ENCODE measurements at places on chromosomes 1 and 21.

DNA sequence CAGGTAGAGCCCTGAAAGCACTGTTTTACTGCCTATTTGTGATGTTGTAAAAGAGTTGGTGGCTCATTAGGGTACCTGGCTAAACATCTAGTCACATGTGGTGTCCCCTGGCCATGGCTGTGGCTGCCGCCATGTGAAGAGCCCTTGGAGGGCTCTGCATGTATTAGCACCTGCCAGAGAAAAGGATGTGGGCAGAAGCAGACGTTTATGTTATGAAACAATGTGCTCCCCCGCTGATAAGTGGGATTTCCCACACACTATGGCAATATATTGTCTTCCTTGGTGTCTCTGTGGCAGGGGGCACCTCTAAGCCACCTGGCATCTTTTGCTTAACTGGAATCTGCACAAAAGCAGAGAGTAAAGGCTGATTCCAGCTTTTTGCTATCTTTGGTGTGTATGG is 9.6 kb downstream of the TENT5C start:
- no peak for DNase-seq

DNA sequence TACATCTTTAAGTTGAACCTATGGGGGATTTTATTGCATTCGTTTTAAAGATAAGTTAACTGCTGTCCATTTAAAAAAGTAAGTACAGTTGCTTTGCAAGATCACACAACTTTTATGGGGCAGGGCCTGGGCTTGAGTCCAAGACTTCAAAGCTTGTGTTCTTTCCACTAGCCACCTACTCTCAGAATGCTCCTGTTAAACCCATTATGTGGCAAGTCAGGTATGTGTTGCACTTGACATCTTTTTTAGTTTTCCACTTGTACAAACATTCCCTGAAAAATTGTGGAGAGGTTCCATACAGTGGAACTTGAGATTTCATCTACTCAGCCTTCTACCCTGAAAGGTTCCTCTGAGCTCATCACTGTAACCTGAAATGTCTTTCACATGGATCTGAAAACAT is 235.5 kb upstream of the SGIP1 start:
- DNase-seq: no peak

GRCh38 chr1:163395790-163396189 is 74.0 kb downstream of the NUF2 start:
- no peak for DNase-seq

DNA sequence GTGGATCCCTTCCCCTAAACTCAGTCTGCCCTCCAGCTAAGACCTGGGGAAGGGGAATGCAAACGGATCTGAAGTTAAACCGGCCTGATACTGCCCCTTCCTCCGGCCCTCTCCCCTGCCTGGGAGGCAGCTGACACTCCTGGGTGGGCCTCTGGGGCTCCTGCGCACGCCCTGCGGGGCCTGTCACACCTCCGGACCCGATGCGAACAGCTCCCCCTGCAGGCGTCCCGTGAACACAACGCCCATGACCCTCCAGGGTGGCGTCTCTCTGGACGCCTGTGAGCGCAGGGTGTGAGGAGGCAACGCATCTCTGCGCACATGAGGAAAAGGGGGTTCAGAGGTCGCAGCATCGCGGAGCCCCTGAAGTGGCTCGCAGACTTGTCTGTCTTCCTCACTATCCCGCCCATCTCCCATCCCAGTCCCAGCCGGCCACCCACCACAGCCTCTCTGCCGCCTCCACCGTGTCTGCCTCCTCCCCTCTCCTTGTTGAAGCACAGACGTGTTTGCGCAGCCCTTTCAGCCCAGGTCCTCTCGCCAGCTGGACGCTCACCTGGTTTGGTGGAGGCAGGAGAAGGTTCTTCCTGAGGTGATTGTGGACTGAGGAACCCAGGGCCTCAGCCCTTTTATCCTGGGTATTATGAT is 421 bp upstream of the LCE3A start:
- DNase-seq: no peak

DNA sequence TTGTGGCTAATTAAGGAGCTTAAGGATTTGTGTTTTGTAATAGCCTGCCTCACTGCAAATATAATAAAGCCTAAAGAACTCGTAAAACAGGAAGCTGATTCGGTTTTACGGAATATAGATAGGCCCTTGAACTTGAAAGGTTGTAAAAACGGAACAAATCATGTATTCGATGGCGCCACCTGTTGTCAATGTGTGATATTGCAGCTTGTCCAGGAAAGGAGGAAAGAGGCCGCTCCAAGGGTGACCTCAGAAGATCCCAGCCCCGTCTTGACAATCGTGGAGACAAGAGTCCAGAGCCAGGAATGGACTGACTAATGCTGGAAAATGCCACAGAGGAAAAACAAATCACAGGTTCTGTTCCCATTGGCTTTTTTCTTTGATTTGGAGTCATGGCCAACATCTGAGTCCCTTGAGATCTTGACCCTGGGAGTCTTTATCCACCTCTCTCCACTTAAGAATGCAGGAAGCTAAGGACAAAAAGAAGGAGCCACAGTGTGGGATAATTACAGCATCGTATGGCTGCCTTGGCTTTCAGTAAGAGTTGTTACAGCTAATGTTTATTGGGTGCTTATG is 7.0 kb upstream of the IGSF21 start:
- peak; percentile 61 for DNase-seq

DNA sequence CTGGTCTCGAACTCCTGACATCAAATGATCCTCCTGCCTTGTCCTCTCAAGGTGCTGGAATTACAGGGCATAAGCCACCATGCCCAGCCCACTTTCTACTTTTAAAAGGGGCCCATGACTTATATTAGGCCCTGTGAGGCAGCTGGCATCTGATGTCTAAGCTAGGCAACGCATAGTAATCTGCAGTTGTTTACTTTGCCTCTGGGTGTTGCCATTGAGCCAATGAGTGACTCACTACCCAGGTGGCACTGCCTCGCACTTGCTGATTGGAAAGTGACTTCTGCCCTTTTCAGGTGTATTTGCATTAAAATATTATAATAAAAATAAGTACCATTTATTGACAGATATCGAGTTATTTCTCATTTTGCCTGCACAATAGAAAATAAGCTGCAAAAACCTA is 84.9 kb downstream of the KIF14 start:
- peak; percentile 36 for DNase-seq

GRCh38 chr1:241590719-241591118 is 49.5 kb downstream of the CHML start:
- DNase-seq: no peak

- DNase-seq: no peak
Measured at GRCh38 chr21:45016031-45016405, 58.4 kb upstream of the ADARB1 start.

- peak; percentile 90 for DNase-seq
Measured at GRCh38 chr1:151972542-151973248, 21.0 kb downstream of the S100A10 start.

GRCh38 chr1:178643831-178644230 is 81.2 kb upstream of the RALGPS2 start:
- no peak for DNase-seq

DNA sequence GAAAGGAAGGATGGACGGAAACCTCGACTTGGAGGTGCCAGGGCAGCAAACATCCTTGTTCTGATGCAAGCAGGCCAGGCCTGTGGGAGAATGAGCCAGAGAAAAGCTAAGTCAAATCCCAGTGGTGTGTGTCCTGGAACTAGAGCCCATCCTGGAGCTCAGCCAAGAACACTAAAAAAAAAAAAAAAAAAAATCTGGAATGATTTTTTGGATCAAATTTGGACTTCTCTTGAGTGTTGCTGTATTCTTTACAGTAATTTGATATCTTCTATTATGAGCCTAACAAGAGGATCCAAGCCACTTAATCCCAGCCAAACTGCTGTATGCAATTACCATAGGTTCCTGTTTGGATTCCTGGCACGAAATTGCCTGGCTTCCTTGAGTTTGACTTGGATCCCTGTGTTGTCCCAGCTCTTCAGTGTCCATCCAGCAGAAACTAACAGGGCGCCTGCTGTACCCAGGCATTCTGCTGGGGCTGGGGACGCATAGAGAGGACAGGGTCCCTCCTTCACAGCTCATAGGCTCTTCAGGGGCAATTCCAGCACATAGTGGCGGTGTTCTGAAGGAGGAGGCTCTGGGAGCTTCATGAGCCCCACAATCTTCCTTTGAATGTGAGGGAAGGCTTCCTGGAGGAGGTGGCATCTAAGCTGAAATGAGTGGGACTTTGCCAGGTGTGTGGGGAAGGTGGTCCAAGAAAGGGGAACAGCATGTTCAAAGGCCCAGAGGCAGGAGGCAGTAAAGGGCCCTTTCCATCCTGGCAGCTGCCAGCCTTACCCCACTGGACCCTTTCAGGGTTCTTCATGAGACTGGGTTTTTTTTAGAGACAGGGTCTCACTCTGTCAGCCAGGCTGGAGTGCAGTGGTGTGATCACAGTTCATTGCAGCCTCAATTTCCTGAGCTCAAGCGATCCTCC is 24.7 kb downstream of the EPHX1 start:
- peak; percentile 90 for DNase-seq

DNA sequence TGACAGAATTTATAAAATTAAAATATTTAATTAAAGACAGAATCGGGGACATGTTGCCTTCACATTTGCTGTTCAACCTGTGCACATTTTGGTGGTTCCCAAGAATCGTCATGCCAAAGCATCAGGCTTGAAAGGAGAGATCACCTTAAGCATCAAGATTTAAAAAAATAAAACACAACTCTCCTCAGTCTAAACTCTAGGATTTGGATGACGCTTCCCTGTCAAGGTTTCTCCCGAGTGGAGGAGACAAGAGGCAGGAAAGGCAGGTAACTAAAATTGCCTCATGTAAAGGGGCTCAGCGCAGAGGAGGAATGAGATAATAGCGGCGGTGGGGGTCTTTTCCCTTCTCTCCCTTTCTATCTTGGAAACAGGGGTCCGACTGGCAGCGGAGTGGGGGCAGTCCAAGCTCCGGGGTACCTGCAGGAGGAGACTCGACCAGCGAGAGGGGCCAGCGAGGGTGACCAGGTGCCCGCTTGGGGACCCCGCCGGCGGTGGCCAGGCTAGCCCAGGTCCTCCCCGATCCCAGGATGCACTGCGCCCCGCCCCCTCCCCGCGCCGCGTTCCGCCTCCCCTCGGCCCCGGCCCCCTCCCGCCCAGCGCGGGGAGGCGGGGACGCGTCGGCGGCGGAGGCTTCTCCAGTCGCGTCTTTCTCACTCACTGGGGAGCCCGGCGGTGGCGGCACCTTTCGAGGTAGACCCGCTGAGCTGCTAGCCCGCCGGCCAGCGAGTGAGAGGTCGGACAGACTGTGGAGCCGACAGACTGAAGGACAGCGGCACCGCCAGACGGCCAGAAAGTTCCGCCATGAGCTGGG is at the start of gene FNBP1L:
Gene FNBP1L, plus strand, starts transcription at position 638 of the 811 bp plus-strand sequence. Its CDS starts 164 bp downstream, at position 802.
- DNase-seq: peak; percentile 38

DNA sequence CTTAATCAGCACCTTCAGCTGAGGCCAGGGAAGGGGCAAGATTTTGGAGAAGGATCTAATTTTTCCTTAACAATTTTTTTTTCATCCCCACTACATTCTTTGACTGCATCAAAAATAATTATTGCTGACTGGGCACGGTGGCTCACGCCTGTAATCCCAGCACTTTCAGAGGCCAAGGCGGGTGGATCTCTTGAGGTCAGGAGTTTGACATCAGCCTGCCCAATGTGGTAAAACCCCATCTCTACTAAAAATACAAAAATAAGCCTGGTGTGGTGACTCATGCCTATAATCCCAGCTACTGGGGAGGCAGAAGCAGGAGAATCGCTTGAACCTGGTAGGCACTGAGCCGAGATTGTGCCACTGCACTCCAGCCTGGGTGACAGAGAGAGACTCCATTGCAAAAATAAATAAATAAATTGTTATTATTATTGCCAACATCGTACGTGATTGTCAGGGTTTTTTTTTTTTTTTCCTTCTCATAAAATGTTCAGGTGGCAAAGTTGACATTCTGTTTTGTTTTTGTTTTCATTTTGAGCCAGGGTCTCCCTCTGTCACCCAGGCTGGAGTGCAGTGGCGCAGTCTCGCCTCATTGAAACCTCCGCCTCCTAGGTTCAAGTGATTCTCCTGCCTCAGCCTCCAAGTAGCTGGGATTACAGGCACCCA is 37.3 kb upstream of the MORC3 start:
- DNase-seq: peak; percentile 28

DNA sequence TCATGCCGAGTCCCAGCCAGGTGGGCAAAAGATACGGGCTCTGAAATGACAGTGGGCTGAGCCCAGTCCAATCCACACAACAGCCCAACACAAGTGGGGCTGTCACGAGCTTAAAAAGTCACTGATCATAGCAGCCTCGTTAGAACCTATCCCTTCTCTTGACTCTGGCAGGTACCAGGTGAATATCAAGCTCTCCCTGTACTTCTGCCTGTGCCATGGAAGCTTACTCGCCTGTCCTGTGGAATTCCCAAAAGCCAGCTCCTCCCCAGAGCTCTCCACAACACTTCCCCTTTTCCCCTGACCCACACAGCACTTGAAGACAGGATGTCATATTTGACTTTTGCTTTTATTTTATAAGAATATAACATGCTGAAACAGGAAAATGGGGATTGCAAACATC is 5.9 kb downstream of the RGS16 start:
- no peak for DNase-seq

GRCh38 chr1:203126151-203126865 is 1.2 kb upstream of the ADORA1 start:
- peak; percentile 15 for DNase-seq

GRCh38 chr1:63547621-63548294 is 24.4 kb downstream of the EFCAB7 start:
- DNase-seq: peak; percentile 96

DNA sequence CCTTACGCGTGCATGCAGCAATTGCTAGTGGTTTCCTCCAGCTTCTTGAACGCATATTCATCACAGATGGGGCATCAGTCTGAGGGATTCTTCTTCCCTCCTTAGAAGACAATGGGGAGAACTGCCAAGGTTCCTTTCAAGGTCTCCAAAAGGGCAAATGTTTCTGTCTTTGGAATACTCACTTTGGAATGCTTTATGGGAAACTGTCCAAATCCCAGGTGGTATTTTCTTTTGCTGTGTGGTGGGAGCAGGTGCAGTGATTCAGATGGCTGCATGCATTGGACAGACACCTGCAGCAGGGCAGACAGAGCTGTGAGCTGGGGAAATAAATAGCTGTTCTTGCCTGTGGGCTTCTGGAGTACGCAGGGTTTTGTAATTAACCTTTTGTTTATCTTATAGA is 40.5 kb downstream of the URB2 start:
- DNase-seq: no peak

- DNase-seq: no peak
Measured at GRCh38 chr21:15638856-15639549, 90.8 kb upstream of the USP25 start.

GRCh38 chr1:55060133-55060999 is 21.0 kb downstream of the PCSK9 start:
- DNase-seq: peak; percentile 25

- no peak for DNase-seq
Measured at GRCh38 chr1:201125800-201126199, 1.2 kb downstream of the ASCL5 start.

GRCh38 chr1:227937838-227938145 is 9.9 kb downstream of the WNT9A start:
- DNase-seq: no peak

DNA sequence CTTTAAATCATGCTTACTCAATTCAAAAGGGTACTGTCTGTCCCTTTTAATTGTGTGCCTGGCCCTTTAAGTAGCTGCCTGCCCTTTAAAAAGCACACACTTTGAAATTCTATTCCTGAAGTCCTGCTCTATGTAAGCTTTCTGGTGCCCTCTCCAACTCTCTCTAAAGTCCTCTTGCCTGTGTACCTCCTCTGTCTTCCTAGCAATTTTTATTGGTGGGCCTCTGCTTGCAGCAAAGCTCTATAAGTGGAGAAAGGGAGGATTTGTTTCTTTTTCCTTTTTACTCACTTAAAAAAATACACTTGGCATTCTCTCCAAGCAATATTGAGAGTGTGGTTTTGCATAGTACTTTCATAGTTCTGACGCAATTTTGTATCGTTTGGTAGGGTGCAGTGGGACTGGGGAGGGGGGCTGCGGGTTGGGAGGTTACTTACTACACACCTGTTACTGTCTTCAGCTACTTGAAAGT is 135.4 kb downstream of the LMO4 start:
- DNase-seq: no peak

- DNase-seq: no peak
Measured at GRCh38 chr1:150997949-150998348, 8.8 kb downstream of the MINDY1 start.

Data from fibroblast of mammary gland (primary cell).